Urinary bladder (tissue), 4 donors: ENCODE measurements at places on chromosomes 12 and 14. TPM values are rescaled to one million over a fixed set of nuclear protein-coding genes. Genes with fewer than 3 reads are reported as not detected.

DNA sequence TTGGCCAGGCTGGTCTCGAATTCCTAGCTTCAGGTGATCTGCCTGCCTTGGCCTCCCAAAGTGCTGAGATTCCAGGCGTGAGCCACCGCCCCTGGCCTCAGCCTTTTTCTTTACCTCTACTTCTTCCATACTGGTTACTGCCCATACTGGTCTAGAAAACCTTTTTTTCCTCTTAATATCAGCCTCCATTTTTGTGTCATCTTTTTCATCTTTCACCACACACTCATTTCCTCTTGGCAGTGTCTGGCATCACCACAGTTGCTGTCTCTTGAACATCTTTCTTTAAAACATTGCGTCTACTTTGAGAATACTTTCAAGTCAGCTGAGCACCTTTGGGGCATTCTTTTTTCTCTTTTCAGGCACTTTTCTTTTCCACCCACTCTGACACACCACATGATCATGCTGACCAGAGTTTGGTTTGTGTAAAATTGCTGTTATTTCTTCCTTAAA is 32.7 kb downstream of the DDX47 start:
- no peak for DNase-seq

- no peak for DNase-seq
Observed at GRCh38 chr12:118126119-118126757, 9.7 kb upstream of the PEBP1 start.

ARHGDIB gene
- 127 TPM for polyA plus RNA-seq

TMTC1 gene
- 30.3 TPM for polyA plus RNA-seq

DNA sequence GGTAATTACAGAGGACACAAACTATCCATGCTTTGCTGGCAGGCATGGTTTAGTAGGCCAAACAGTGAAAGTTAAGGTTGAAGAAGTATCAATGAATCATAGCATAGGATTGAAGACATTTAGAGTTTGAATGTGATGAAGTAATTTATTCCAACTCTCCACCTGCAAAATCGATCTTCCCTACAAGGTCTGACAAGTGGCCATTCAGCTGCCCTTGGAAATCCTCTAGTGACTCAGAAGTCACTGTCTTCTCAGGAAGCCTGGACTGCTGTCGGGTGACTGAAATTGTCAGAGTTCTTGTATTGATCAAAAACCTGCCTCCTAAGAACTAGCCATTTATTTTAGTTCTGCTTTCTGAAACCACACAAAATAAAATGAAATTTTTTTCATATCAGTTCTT is 17.7 kb upstream of the STXBP6 start:
- DNase-seq = no peak
